Stimulated activated CD8-positive, alpha-beta memory T cell treated with anti-CD3 and anti-CD28 coated beads, Interleukin-15, amount 100 ng/mL, for 48 hours (primary cell): ENCODE measurements at places on chromosomes 11 and 22.
A peak's percentile ranks its signal among the peaks of the same experiment; 100 is the strongest.

DNA sequence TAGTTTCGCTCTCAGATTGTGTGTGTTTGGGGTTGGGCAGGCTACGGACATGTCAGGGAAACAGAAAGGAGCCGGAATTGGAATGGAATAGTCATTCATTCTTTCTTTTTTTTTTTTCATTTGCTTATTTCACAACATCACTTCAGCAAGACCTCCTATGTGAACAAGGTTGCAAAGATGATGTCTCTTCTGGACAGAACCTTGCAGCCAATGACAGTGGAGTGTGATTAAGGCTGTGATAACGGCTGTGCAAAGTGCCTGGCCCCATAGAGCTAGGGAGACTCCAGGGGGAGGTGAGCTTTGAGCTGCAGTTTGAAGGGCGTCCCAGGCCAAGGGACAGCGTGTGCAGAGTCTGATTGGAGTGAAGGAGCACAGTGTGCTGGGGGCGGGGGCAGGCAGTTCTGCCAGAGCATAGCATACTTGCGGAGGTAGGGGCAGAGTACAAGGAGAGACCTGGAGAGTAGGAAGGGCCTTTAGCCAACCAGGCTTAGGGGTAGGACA, 3.4 kb downstream of the TIGD3 start:
- DNase-seq: no peak

DNA sequence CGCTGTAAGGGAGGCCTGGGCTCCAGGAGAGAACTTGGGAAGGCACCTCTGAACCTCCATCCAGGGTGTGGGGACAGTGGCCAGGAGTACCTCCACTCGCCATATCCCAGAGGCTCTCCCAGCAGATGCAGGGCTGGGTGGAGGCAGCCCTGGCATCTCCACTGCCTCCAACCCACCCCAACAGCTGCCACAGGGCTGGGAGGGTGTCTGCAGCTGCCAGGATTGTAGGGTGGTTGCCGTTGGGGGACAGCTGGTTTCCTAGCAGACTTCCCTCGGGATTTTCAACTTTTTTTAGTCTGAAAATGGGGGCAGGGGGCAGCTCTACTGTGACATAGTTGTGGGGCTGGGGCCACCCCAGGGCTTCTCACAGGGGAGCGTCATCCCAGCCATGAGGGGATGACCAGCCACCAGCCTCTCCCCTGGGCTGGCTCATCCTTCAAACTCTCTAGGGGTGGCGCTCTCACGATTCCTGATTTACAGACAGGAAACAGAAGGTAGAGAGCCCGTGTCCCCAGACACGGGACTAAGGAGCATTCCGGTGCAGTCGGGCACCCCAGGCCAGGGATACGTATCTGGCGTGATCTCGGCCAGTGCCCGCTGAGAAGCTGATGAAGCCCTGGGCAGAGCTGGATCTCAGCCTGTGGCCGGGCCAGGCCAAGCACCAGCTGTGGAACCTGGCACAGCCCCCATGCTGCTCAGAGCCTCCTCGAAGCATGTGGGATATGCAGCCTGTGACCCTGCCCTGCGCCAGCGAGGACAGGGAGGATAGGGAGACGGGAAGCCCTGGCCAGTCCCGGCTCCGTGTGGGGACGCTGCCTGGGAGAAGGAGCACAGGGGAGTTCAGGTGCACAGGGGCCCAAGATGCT, 9.9 kb downstream of the PRR5 start:
- DNase-seq: no peak

DNA sequence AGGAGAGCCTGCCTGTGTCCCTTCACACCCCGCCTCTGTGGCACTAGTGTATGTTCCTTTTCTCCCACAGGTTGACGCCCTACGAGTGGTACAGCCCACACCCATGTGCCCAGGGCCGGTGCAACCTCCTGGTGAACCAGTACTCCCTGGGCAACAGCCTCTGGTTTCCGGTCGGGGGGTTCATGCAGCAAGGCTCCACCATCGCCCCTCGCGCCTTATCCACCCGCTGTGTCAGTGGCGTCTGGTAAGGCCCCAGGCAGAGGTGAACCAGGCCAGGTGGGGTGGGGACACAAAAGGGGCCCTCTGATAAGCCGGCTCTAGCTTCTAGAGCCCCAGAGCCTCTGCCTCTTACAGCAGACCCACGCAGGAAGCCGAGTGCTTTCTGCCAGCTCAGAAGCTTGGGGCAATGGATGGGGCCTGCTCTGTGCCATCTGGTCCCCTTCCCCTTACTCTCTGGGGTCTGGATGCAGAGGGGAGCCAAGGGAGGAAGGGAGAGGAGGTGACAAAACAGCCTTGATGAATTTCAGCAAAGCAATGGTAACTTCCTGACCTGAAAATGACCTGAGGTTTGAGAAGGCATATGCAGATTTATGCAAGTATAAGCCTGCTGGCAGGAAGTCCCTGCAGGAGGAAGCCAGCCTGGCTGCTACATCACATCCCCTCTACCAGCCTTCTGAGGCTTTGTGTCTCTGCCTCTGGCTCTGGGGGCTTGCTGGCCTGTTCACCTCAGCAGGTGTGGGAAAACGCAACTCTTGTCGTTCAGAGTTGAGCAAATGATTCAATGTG, 67.0 kb upstream of the TBCEL start:
- DNase-seq: no peak

- DNase-seq: no peak
Observed at GRCh38 chr11:119688356-119688755, 40.6 kb downstream of the NECTIN1 start.

GRCh38 chr11:118415739-118416068, 14.3 kb downstream of the ATP5MG start:
- no peak for DNase-seq

GRCh38 chr22:30313527-30314363, 13.0 kb downstream of the TBC1D10A start:
- no peak for DNase-seq

DNA sequence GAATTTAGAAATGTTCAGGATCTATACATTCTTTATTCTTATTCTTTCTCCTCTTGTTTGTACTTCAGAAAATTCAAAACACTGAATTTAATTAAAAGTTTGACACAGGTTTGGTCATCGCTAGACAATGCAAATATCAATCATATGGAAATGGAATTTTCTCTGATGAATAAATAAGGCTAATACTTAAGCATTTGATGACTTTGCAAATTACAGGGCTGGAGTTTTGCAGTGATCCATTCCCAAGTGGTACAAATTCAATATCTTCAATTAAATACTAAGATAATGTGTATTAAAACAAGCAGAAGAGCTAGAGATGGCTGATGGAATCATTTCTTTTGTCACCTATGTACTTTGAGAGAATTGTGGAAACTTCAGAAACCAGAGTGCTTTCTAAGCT, 439.6 kb downstream of the DYNC2H1 start:
- no peak for DNase-seq

- DNase-seq: peak; percentile 15
Observed at GRCh38 chr11:128776424-128777284, 82.8 kb downstream of the FLI1 start.

GRCh38 chr22:29151316-29151715, 54.4 kb upstream of the EMID1 start:
- no peak for DNase-seq

DNA sequence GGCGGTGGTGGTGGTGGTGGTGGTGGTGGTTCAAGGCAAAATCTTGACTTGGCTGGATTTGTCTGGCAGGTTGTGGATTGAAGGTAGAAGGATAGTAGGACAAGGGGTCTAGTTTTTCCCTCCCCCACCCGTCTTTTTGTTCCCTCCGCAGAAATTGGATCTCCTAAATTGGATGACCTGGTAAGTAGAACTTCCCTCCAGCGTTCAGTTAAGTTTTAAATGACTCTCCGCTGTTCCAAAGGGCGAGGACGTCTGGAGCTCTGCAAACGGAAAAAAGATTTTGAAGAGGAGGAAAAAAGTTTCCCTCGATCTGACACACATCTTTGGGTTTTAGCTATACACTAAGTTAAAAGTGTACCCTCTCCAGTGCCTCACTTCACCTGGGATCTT, 422 bp upstream of the LGR4 start:
- no peak for DNase-seq

DNA sequence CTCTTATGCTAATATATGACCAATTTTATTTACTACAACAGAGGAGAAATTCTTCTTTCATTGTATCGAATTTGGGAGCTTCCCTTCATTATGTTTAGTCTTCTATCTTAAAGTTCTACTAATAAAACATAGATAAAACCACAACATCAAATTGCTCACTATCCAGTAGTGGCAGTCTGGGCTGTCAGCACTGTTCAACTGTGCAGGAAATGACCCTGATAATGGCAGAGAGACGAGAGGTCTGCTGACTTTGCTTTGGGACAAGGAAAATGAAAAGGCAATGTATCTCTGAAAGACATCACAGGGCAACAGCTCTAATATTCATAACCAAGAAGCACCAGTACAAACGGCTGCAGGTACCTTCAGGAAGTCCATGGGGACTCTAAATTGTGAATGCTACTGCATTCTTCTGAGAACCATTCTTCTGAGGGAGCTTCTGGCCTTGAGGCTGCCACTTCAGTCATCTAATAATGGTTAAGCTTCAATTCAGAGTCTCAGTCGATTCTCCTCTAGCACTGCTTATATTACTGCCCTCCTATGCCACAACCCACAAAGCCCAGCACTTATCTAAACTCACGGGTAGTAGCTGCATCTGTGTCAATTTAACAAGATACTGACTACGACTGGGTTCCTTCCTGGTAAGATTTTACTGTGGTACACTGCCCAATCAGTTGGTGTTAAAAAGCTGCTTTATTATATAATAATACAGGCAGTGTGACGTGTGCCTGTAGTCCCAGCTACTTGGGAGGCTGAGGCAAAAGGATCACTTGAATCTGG, 44.2 kb downstream of the CKAP5 start:
- DNase-seq: no peak

- no peak for DNase-seq
Observed at GRCh38 chr11:73321604-73322381, 13.7 kb downstream of the ARHGEF17 start.

DNA sequence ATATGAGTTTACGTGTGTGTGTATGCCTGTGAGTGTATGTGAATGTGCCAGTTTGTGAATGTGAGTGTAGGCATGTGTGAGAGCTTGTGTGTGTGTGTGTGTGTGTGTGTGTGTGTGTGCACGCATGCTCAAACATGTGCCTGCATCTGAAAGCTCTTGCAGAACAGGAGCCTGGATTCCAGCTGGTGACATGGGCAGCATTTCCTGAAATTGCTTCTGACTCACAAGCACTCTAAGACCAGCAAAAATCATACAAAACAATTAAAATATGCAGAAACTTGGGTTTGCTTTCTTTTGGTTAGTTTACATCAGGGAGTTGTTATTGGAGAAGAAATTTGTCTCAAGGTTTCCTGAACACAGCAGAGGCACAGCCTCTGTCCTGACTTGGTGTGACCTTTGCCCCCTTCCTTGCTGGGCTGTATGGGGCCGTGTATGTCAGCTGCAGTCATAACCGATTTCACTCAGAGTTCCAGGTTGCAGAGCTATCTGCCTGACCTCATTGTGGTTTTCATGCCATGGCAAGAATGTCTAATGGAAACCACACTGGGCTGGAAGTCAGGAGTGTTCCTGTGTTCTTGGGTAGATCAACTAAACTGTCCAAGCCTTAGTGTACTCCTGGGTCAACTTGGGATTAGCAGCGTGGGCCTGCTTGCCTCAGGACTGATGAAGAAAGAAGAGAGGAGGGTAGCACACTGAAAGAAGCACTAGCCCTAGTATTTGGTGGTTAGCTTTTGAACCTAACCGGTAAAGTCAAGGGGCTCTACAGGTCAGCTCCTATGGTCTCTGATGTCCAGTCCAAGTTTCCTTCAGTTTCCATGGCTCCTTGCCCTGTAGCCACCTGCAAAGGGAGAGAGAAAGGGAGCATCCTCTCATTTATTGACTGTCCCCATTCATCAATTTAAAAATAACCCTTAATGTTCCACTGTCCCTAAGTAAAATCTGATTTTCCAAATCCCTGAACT, 143.7 kb downstream of the SNX19 start:
- no peak for DNase-seq

GRCh38 chr11:3178349-3178748, 13.2 kb upstream of the OSBPL5 start:
- DNase-seq: no peak

- DNase-seq: no peak
Observed at GRCh38 chr11:108838102-108838791, 173.4 kb downstream of the DDX10 start.

- no peak for DNase-seq
Observed at GRCh38 chr11:77165066-77165465, 37.0 kb downstream of the MYO7A start.

- DNase-seq: no peak
Observed at GRCh38 chr11:34052608-34053160, 1.2 kb downstream of the CAPRIN1 start.

DNA sequence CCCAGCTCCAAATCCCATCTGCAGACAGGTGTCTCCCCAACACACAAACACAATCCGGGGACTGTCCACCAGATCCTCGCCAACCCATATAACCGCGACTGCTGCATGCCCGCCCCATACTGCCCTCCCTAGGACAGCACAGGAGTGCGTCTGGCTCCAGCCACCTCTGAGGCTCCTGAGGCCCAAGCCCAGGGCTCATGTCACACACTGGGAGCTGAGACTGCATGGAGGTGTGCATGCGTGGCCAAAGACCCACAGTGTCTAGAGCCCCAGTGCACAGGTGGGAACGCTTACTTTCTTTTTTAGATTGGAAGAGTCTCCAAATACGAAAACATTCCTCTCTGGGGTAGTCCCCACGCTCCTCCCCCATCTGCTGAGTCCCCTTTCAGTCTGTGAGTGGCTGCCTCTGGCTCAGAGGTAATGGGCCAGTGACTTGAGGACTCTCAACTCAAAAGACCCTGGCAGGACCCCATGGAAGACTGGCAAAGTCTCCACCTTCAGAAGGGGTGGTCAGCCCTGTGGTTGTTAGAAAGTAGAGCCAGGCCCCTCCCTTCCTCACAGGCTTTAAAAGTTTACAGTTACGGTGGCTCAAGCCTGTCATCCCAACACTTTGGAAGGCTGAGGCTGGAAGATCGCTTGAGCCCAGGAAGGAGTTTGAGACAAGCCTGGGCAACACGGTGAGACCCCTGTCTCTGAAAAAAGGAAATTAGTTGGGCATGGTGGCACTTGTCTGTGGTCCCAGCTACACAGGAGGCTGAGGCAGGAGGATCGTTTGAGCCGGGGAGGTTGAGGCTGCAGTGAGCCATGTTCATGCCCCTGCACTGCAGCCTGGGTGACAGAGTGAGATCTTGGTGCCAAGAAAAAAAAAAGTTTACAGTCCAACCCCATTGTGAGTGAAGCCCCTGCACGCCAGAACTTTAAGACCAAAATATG, 2.3 kb downstream of the CBX7 start:
- DNase-seq: no peak

GRCh38 chr22:39498368-39498767, 3.7 kb upstream of the MIEF1 start:
- no peak for DNase-seq

DNA sequence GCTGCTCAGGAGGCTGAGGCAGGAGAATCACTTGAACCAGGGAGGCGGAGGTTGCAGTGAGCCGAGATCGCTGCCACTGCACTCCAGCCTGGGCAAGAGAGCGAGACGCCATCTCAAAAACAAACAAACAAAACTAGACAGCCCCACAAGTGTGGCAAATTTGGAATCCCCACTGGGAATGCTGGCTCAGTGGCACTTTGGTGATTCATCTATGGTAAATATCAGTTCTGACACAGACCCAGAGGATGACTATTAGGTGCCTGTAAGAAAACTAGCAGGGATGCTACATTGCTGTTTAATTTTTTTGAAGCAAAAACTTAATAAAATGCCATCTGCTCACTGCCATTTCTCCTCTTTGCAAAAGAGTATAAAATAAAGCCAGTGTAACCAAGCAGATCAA, 107.9 kb downstream of the NAT10 start:
- no peak for DNase-seq
